Spleen (tissue), 13 donors: ENCODE measurements at places on chromosomes 16 and 17. TPM values are rescaled to one million over a fixed set of nuclear protein-coding genes. Genes with fewer than 3 reads are reported as not detected.

- no peak overlapping the region for H3K4me3 ChIP-seq
- H3K27me3 ChIP-seq: no peaks in the 10 kb centered on the region
- no peaks in the 10 kb centered on the region for H3K4me1 ChIP-seq
- no peaks in the 10 kb centered on the region for H3K36me3 ChIP-seq
- peak; percentile 33 for DNase-seq
- H3K27ac ChIP-seq: no peak overlapping the region
These were observed 510.9 kb downstream of the KCNJ18 start for GRCh38 chr17:22203208-22203715.

DNA sequence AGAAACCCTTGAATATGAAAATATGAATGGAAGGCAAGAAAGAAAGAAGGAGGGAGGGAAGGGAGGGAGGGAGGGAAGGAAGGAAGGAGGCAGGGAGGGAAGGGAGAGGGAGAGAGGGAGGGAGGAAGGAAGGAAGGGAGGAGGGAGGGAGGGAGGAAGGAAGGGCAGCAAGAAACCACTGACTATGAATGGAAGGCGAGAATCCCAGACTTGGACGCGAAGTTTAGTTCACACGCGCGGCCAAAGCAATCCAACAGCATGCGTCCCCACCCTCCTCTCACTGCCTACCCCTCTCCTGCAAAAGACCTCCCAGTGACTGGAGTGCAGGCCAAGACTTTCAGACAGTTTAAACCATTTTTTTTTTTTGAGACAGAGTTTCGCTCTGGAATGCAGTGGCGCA lies 7.9 kb upstream of the SMARCD2 start:
- no peaks in the 10 kb centered on the region for H3K36me3 ChIP-seq
- H3K27ac ChIP-seq: no peak overlapping the region
- no peak overlapping the region for H3K4me3 ChIP-seq
- H3K4me1 ChIP-seq: peaks cover 9% of the 10 kb centered on the region
- no peaks in the 10 kb centered on the region for H3K27me3 ChIP-seq

The RHBDL1 gene
- total RNA-seq: 0.98 TPM

The MGAT5B gene
- 1.1 TPM for total RNA-seq

DNA sequence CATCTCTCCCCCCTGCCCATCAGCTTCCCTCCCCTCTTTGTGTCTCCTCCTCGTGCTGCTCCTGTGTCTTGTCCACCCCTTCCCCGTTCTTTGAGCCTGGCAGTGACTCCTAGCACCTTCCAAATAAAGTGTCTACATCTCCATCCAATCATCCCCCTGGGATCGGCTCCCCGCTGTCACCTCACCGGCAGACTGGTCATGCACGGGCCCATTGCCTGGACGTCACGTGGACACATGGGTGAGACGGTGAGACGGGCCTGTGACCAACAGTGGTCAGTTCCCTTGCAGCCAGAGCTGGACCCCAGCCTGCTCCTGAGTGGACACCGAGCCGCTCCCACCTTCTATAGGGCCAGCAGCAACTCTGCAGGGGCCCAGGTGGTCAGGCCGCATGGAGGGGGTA lies 46.4 kb downstream of the COTL1 start:
- no peaks in the 10 kb centered on the region for H3K27me3 ChIP-seq
- DNase-seq: no peak
- H3K4me3 ChIP-seq: no peak overlapping the region
- no peak overlapping the region for H3K27ac ChIP-seq
- peaks cover 26% of the 10 kb centered on the region for H3K36me3 ChIP-seq
- peaks cover 59% of the 10 kb centered on the region for H3K4me1 ChIP-seq

- H3K4me1 ChIP-seq: peaks cover 27% of the 10 kb centered on the region
- DNase-seq: no peak
- no peak overlapping the region for H3K27ac ChIP-seq
- H3K36me3 ChIP-seq: no peaks in the 10 kb centered on the region
- no peaks in the 10 kb centered on the region for H3K27me3 ChIP-seq
These were observed 62.4 kb downstream of the NKD1 start for GRCh38 chr16:50610331-50611262.

- no peaks in the 10 kb centered on the region for H3K36me3 ChIP-seq
- H3K27me3 ChIP-seq: peaks cover 7% of the 10 kb centered on the region
- DNase-seq: no peak
- H3K27ac ChIP-seq: no peak overlapping the region
- no peaks in the 10 kb centered on the region for H3K4me1 ChIP-seq
These were observed 5.1 kb downstream of the KRT31 start for GRCh38 chr17:41392278-41392677.

GRCh38 chr17:34174496-34174895 lies 80.6 kb upstream of the CCL2 start:
- H3K4me1 ChIP-seq: peaks cover 34% of the 10 kb centered on the region
- no peak overlapping the region for H3K4me3 ChIP-seq
- H3K27me3 ChIP-seq: peaks cover 84% of the 10 kb centered on the region
- no peak overlapping the region for H3K27ac ChIP-seq
